ENCODE measurements at places on chromosomes 6 and 20.

DNA sequence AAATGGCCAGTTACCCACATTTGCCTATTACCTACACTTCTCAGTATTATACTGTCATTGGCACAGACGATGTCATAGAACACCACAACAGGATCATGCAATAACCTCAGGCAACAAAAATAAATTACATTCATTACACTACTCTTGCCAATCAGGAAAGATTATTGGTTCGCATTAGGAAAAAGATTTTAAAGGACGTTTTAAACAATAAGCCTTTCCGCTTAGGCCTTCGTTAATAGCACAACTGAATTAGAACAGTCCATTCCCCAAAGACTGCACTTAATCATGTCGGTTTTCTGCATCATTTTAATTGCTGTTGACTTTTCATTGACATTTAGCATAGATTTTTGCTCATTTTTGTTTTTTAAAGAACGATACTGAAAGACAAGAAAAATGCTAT is 912 bp upstream of the SENP6 start:
- DNase-seq: no peak

DNA sequence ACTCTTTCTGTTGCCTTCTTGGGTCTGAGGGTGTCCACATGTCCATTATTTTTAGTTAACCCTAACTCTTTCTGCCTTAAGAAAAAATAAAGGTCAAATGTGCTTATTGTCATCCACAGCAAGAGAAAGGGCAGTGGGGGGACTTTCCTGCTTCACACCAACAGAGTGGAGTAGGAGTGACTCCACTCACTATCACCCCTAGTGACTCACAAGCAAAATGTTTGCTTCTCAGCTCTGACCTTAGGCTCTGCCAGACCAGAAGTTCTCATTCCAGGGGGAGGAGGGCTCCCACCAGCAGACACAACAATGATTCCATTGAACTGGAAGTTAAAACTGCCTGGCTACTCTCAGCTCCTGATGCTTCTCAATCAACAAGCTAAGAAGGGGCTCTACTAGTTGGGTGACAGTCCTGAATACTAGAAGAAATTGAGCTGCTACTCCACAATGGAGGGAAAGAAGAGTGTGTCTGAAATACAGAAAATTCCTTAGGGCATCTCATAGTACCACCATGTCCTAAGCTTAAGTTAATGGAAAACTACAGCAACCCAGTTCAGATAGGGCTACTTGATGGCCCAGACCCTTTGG is 83.9 kb upstream of the AFDN start:
- DNase-seq: no peak

DNA sequence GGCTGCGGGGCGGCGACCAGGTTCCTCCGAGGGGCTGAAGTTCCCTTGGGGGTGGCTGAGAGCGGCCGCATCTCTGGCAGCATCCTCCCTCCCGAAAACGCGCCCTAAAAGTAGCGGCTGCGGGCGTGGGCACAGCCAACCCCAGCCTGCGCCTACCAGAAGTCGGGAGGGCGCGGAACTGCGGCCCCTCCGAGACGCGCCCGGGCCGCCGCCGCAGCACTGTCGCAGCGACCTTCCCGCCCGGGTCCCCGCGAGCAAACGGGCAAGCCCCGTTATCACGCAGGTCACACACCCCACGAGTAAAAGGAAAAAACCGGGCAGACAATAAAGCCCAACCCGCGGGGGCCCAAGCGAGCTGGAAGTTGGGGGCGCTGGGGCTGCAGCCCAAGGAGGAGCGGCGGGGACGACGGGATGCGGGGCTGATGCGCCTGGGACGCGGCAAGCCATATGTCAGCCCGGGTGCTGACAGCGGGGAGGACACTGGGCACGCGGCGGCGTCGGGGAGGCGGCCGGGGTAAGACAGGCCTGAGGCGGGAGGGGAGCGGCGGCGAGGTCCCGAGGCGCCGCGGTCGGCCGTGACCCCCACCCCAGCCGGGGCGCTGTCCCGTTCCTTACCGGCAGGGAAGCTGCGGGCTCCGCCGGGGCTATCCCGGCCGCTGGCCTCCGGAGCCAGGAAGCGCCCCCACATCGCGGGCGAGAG is 659 bp downstream of the CEP85L start:
- no peak for DNase-seq

DNA sequence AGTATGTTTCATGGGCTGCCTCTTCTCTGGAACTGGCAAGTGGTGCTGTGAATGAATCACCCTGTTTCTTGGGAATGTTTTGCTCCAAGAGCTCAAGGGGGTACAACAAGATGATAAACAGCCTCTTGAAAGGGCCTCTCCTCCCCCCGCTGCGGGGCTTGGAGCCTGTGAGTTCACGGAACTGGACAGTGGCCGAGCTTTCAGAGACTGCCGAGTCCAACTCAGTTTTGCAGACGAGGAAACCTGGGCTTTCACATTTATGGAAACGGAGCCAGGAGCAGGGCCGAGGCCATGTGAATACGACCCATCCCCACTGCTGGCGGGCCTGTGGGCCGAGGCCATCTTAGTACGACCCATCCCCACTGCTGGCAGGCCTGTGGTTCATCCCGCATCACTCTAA is 18.2 kb upstream of the SRC start:
- peak; percentile 59 for DNase-seq

GRCh38 chr6:24824142-24824938 is 25.6 kb upstream of the ARMH2 start:
- DNase-seq: peak; percentile 71

DNA sequence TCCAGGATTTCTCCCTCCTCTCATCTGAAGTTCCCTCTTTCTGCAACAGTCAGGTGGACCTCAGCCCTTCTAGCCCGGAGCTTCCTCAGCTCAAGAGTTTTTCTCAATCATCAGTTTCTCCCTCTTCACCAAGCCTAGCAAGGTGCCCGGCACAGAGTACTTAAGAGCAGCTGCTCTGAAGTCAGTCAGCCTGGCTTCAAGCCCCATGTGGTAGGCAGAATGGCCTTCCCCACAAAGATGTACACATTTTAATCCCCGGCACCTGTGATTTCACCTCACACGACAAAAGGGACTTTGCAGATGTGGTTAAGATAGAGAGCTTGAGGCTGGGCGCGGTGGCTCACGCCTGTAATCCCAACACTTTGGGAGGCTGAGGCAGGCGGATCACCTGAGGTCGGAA is 15.1 kb upstream of the RBPJL start:
- DNase-seq: no peak

GRCh38 chr6:164195942-164196281 is 781.4 kb downstream of the QKI start:
- no peak for DNase-seq

GRCh38 chr6:10355115-10355702 is 59.7 kb downstream of the TFAP2A start:
- DNase-seq: no peak

DNA sequence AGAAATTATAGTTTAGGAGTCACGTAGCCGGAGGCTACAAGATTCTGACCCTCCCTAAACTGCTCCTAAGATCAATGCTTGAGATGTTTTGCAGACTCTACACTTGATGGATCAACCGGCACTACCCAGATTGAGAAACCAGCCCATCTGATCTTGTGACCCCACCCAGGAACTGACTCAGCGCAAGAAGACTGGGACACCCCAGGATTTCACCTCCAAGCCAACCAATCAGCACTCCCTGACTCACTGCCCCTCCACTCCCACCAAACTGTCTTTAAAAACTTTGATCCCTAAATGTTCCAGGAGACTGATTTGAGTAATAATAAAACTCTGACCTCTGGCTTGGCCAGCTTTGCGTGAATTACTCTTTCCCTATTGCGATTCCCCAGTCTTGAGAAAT is 99.8 kb downstream of the OPRM1 start:
- DNase-seq: no peak

DNA sequence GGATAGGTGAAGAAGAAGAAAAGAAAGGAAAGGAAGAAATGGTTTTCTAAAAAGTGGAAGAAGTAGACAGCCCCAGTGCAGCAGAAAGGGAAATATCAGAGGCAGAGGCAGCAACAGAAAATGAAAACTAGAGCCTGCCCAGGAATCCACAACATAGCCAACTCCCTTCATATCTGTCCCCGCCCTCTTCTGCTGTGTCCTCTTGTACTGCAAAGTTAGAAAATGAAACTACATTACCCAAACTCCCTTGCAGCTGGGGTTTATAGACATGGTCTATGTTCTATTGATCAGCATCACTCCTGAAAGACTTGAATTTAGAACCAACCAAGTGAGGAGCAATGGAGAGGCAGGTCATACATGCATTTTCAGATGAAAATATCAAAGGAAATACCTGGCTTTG is 200.5 kb upstream of the PHACTR1 start:
- no peak for DNase-seq

GRCh38 chr20:4104045-4104444 is 88.7 kb upstream of the RNF24 start:
- DNase-seq: no peak

DNA sequence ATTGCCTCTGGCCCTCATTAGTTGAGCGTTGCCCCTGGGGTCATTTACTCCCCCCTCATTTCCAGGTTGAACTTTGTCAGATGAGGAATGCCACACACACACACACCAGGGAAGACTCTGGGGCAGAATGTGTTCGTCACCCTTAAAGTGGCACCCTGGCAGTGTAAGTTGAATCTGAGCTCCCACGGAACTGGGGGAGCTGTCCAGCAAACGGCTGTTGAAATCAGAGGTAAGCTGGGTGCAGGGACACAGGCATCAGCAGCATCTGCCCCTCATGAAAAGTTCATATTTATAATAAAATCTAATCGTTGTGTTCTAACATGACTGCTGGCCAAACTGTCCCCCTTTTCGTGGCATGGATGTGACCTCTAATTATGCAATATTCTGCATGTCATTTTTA is 4.3 kb upstream of the MC3R start:
- DNase-seq: no peak

- no peak for DNase-seq
Observed at GRCh38 chr6:165092881-165093595, 216.4 kb downstream of the C6orf118 start.

GRCh38 chr6:158923805-158924498 is 76.0 kb downstream of the RSPH3 start:
- no peak for DNase-seq

DNA sequence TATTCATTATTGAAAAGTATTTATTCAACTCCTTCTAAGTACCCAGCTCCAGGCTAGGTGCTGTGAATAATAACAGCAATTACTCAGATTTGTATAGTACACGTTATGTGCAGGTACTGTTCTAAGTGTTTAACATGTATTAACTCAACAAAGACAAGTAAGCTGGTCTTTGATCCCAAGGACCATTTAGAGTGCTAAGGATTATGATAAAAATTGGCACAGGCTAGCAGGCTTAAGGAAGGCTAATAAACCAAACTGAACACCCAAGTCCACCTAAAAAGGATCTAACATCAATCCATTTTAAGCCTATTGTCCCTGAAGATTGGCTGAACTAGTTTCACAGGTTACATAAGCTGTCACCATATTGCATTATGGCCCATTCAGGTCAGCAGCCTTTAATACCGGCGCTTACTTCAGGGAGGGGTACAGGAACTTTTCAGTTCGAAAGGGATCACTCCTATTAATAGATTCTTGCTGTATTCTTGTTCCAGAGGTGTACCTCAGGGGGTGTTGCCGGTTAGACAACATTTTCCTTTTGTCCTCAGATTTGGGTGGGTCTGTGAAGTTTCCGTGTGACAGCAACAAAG is 99.0 kb upstream of the GMDS start:
- no peak for DNase-seq

DNA sequence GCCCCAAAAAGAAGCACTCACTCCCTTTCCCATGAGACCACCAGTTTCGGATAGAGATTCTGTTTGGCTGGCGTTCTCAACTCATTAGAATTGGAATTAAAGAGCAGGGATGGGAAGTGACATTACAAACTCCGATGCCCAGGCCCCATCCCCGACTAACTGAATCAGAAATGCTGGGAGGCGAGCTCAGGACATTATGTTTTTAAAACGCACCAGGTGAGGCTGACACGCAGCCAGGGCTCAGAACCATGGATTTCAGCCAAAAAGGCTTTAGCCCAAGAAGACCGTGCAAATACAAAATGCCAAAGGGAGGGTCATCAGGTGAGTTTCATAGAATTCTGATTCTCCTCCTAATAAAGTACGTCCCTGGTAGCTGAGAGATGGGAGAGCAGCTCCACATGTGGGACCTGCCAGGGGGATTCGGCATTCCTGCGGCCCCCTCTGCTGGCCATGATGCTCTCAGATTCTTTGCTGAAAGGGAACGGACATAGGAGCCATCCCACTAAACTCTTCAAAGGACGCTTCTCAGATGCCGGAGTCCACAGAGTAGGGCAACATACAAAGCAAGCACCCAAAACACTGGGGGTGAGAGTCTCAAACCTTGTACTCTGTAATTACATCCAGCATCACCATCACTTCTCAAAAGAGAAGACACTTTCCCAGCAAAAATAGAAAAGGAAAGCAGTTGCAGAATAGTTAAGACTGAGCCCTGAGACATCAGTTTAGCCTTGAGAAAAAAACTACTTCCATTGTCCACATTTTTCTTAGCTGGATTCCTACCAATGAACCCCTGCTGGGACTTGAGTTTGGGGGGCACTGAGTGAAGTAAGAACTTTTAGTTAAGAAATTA is 205.2 kb downstream of the BMP7 start:
- peak; percentile 70 for DNase-seq

DNA sequence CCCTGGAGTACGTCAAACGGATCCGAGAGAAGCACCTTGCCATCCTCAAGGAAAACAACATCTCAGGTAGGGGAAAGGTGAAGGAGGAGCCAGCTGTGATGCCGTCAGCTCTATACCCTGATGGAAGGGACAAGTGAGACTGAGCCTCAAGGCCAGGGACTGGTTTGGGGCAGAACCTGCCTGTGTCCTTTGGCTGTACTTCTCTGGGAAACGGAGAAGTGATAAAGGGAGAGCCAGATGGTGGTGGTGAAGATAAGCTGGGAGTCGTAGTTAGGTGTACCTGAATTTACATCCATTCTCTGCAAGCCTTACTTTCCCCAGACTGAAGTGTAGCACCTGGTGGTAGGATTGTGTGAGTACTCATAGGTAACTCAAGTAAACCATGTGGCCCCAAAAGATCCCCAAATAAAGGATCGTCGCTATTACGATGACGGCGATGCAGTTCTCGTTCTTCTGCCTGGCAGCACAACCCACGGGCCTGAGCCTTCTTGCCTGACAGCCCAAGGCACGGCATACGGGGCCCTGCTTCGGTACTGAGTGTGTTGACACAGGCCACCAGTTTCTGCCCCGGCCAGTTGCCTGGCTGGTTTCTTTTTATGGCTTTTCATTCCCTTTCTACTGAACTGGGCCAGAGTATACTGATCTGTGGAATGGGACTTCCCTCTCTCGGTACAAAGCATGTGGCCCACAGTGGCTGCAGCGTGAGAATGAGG is 10.6 kb downstream of the PCIF1 start:
- DNase-seq: no peak

- no peak for DNase-seq
Observed at GRCh38 chr6:106060167-106060566, 26.0 kb upstream of the PRDM1 start.

Data from fibroblast of skin of scalp (primary cell).